ENCODE measurements at places on chromosomes 1 and 21.

DNA sequence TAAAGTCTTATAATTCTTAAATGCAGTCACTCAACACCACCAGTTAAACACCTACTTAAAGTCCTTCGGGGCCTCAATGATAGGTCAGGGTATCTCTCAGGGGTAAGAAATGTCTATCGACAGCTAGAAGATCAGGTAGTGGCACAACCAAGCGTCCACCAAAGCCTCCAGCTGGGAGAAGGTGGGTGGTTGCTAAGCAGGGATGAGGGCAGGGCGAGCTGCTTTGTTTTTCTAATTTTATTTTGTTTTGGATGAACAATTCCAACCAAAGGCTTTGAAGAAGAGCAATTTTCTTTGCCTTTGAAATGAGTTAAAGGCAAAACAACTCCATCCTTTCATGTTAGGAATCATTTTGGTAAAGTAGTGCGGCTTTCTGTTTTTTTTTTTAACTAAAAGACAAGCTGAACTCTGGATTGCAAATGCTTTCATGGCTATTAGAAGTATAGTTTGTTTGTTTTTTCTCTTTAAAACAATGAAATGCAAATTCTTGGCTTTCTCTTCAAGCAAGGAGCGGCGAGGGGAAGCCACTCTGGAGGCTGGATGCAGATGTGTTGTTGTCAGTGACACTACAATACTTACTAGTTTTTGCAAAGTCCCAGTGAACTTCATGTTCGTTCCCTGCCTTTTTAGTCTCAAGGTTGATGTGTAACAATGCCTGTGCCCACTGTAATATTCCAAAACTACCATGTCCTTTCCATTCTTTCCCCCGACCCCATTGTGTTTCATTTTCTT is 106.0 kb downstream of the MRPS6 start:
- no peak for DNase-seq

DNA sequence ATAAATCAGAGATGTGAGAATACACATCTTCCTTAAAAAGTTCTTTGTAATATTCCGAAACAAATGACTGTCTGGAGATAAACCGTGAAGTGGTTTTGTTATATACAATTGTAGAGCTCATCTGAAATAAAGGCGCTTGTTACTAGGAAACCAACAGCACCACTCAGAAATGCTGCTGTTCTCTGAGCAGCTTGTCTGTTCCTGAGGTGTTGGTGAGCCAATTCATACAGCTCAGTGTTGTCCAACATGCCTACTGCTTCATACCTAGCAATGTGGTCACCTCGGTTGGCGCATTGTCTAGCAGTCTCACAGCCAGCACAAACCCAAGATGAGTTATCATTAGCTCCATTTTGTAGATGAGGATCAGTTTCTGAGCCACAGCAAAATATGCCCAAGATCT is 44.4 kb downstream of the GFI1 start:
- DNase-seq = no peak

GRCh38 chr1:37945743-37946702 is 830 bp downstream of the INPP5B start:
- DNase-seq = no peak

DNA sequence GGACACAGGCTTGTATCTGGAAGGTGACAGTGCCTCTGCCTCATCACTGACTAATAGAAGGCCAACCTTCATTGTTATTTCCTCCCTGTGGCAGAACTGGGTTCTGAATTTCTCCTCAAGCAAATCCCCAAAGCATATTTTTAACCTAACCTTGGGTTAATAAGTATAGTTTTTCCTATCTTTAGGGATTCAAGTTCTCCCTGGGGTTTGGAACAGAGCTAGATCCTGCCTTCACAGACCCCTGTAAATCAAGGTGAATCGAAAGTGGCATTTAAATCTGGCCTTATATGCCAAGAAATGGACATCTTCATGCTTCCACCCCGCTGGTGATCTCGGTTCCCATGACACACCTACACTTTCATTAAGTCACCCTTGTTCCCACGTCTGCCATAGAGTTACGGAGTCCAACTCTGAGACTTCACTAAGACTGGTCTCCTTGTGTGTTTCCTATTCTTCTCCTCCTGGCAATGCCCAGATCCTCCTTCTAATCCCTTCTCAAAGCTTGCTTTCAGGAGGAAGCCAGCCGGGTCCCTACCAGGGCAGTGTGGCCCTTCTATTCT is 4.3 kb upstream of the CHI3L2 start:
- no peak for DNase-seq

DNA sequence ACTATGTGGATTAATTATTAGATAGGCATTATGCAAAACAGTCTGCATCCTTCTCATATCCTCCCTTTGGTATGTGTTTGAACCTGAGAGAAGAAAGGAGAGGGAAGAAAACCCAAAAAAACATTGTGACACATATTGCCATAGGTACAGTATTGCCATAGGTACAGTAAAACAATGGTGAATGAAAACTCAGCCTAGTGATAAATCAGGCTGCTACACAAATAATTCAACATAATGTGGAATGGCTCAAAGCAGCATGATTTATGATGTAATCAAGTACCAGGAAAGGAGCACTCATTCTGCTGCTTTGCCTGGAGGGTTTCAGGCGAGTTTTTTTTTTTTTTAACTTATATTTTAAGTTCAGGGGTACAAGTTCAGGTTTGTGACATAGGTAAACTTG is 213.9 kb upstream of the LYPLAL1 start:
- DNase-seq = no peak

DNA sequence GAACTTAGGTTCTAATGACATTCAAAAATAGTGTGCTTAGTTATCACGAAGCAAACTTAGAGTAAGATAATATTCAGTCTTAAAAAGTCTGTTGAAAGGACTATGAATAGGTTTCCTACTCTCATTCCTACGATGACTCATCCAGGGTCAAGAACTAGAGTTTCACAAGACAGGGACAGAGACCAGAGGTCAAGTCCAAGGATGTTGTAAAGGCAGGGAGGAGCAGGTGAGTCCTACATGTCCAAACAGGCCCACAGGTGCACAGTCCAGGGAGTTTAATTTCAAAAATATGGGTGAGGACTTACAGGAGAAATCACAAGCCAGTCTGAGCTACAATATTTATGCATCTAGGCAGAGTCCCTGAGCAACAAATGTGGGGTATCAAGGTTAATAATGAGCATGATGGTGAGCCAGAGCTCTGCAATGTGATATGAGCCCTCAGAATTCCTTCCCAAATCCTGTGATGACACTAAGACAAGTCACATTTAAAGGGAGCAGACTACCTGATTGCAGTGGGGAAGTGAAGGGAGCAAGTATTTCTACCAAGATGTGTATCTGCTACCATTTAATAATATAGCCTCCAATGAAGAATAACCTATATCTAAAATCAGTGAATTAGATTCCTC is 100.0 kb upstream of the NRIP1 start:
- no peak for DNase-seq

GRCh38 chr21:43005635-43006034 is 31.3 kb downstream of the PKNOX1 start:
- no peak for DNase-seq

- DNase-seq = no peak
Measured at GRCh38 chr21:38171723-38172344, 85.0 kb upstream of the KCNJ15 start.

DNA sequence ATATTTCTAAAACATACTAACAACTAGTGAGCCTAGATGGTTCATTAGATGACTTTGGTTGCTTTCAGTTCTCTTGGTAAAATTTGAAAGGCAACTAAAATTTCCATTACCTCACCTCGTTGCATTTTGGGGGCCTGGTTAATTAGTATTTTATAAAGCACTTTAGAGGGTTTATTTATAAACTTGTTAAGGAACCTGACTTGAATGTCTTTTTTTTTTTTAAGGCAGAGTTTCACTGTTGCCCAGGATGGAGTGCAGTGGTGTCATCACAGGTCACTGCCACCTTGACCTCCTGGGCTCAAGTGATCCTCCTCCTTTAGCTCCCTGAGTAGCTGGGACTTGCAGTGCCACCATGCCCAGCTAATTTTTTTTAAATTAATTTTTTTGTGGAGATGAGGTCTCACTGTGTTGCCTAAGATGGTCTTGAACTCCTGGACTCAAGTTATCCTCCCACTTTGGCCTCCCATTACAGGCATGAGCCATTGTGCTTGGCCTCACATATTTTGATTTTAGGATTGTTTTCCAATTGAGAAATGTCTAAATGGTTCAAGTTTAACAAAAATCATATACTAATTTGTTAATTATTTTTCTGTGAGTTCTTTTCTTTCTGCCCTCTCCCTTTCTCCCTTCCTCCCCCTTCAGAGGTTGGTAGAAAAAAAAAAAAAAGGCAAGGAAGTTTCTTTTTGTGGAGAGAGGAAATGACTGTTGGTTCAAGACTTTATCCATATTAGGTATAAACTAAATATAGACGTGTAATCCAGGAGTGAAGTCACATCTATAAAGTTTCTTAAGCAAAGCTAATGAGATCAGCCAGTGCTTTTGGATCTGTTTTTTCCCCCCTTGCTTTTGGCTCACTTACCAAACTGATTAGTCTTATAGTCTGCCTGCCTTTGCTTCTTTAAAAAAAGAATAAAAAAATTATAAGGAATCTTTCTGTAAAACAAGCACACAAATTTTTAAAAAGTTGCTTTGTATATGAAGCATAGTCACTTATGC is 24.7 kb downstream of the CLIC4 start:
- DNase-seq = no peak

- DNase-seq = peak; percentile 91
Measured at GRCh38 chr1:34865981-34866761, 6.6 kb upstream of the SMIM12 start.

DNA sequence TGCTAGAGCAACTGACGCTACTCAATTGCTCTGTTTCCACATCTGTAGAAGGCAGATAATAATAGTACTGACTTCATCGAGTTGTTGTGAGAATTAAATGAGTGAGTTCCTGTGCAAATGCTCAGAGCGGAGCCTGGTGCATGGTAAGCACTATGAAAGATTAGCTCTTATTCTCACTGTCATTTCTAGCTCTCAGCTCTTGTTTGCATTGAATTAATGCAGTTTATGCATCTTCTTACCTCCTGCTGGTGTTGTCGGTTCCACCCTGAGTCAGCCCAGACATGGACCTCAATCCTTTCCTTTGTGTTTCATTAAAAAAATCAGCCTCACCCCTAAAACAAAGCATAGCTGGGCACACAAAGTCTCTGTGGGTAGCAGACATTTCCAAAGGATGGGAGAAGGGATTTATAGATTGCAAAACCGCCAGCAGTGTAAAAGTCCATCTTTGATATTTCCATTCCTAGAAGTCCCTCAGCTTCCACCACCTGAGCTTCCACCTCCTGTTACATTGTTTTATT is 254.4 kb upstream of the CSF3R start:
- no peak for DNase-seq

DNA sequence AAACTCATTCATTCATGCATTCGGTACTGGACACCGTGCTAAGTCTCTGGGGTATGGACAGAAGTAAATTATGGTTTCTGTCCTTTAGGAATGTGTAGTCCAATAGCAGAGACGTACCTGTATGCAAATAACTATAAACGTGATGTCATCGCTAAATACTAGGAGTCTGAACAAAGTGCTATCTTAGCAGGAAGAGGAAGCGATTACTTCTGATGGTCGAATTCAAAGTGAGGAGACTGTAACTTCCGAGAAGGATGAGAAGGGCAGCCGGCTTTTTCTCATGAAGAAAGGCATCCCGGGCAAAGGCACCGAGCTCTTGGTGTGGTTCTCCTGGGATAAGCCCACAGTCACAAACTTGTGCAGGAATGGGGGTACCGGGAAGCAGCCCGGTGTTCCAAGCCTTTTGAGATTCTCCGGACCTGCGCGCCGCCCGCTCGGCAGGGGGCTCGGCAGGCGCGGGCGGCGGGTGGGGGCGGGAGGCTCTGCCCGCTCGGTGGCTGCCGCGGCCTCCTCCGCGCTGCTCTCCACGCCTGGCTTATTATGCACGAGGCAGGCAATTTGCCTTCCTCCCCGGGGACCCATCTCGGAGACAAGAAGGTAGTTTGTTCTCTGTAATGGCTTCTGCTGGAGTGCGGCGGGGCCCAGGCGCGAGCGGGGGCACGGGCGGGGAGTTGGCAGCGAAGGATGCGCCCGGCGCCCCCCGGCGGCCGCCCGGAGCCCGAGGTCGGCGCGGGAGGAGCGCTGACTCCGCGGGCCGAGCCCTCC is 67.5 kb upstream of the CD1D start:
- peak; percentile 21 for DNase-seq

DNA sequence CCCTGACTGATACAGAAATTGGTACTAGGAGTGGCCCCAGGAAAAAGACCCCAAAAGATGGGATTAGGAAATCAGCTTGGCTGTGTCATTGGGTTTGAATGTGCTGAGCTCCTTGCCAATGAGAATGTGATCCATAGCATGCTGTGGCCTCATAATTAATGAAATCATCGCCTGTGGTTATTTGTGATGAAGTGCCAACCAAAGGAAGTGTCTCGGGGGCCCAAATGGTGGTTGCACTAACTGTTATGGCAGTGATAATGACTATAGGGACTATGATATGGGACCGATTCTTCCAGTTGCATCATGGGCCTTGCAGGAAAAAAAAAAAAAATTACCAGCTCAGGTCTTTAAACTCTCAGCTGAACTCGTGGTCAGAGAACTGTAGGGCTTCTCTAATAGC is 15.4 kb upstream of the ZDHHC18 start:
- no peak for DNase-seq

- no peak for DNase-seq
Measured at GRCh38 chr21:35478161-35479064, 429.3 kb upstream of the RUNX1 start.

DNA sequence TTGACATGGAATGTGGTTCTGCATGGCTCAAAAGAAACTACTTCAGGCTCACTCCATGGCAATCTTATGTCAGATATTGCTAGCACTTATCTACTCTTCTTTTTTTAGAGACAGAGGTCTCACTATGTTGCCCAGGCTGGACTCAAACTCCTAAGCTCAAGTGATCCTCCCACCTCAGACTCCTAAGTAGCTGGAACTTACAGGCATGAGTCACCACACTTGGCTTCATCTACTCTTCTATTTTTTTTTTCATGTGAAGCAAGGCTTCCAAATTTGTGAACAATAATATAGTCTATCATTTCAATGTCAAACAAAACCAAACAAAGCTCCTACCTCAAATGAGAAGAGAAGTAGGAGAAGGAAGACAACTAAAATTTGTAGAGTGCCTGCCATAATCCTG is 7.5 kb upstream of the PSEN2 start:
- DNase-seq = no peak

- DNase-seq = no peak
Measured at GRCh38 chr1:30450818-30451233, 272.6 kb downstream of the MATN1 start.

DNA sequence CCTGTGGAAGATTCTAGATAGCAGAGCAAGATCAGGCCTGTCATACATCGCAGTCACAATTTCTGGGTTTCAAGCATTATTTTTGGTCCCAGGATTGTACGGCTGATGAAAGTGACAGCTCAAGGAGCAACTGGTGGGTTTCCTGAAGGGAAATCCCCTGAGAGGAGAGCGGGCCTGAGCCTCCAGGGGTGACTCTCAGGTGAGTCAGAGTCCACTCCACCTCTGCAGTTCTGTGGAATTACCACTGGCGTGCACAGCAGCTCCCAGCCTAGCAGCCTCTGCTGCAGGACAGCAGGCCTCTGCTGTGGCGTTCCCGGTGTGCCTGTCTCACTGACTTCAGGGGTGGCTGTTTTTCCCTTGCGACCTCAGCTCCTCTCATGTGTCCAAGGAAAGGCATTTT is 24.4 kb downstream of the SLC66A1 start:
- no peak for DNase-seq
